ENCODE measurements at places on chromosomes 7 and 10.

- no peak for DNase-seq
Observed at GRCh38 chr10:63712717-63713115, 191.5 kb downstream of the REEP3 start.

DNA sequence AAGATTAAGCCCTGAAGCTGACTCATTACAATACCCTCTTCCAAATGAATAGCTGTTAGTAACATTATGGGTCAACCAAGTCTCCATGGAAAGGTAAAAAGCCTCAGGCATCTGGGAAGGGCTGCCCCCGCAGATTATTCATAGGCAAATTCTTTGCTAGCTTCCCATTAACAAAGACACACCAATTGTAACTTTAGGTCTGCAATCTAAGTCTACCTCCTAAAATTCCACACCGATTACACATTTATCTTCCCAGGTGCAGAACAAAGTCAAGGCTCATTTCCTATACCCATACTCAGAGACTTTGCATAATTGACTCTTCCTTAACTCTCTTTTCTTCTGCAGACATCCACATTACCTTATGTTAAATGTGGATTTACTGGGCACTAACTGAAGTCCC lies 826.3 kb upstream of the MBL2 start:
- DNase-seq: peak; percentile 13

GRCh38 chr10:112946649-112947048 lies 3.4 kb upstream of the TCF7L2 start:
- DNase-seq: no peak

GRCh38 chr7:51311166-51311565 lies 5.4 kb downstream of the COBL start:
- no peak for DNase-seq

- no peak for DNase-seq
Observed at GRCh38 chr10:49309691-49310411, 10.9 kb downstream of the C10orf71 start.

GRCh38 chr7:17233603-17234002 lies 64.8 kb upstream of the AHR start:
- DNase-seq: no peak

GRCh38 chr10:43820663-43821062 lies 172.0 kb upstream of the ZNF32 start:
- DNase-seq: peak; percentile 34

DNA sequence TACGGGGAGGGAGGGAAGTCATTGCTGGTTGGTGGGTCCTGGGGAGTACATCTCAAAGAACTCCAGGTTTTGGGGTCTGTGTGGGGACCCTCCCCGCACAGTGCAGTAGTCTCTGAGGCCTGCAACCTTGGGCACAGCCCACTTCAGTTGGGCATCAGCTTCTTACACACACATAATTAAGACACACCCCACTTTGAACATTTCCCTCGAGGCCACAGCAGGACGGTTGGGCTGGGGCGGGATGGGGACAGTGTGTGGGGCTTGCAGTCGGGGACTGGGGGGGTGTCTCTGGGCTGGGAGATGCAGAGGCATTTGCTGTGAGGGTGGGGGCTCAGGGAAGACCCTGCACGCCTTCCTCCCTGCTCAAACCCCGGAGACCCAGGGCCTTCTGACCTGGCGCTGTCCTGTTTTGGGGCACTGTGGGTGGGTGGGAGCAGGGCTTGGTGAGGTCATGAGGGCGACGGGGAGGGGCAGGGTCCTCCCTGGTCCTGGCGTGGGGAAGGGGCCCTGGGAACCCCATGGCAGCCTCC lies 1.3 kb downstream of the LFNG start:
- no peak for DNase-seq

- DNase-seq: no peak
Observed at GRCh38 chr10:6217611-6218010, 14.9 kb downstream of the PFKFB3 start.

GRCh38 chr7:111265394-111265793 lies 174.5 kb downstream of the LRRN3 start:
- no peak for DNase-seq

DNA sequence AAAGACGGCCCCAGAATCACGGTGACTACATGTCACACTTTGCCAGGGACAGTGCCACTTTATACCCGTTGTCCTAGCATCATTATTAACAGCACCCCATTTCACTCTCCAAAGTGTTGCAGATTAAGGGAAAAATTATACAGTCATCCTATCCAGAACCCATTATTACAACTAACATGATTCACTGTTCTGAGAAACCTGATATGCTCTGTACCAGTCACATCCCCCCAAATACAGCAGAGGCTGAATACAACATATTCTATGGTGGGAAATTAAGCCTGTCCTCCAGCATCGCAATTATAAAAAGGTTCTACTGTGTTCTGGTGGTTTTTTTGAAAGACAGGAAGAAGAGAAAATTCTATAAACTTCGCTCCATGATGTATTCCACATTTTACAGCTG lies 162.1 kb downstream of the JAZF1 start:
- DNase-seq: no peak

- DNase-seq: peak; percentile 67
Observed at GRCh38 chr7:4189131-4189570, 492.9 kb upstream of the FOXK1 start.

DNA sequence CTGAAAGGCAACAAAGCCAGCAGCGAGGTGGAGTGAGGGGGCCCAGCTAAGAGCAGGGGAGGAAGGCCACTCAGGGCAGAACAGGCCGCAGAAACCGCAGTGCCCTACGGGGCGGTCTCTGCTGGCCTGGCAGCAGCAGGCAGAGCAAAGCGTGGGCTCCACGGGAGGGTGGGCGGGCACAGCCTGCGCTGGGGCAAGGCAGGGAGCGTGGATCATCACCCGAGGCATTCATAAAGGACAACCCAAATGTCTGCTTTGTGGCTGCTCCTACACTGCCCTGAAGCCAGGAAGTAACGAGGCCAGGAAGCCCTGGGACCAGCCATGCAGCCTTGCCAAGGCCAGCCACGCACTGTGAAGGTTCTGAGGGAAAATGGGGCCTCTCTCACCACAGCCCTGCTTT lies 127.5 kb downstream of the MAD1L1 start:
- no peak for DNase-seq

GRCh38 chr10:78961760-78962159 lies 107.0 kb upstream of the ZMIZ1 start:
- DNase-seq: no peak

DNA sequence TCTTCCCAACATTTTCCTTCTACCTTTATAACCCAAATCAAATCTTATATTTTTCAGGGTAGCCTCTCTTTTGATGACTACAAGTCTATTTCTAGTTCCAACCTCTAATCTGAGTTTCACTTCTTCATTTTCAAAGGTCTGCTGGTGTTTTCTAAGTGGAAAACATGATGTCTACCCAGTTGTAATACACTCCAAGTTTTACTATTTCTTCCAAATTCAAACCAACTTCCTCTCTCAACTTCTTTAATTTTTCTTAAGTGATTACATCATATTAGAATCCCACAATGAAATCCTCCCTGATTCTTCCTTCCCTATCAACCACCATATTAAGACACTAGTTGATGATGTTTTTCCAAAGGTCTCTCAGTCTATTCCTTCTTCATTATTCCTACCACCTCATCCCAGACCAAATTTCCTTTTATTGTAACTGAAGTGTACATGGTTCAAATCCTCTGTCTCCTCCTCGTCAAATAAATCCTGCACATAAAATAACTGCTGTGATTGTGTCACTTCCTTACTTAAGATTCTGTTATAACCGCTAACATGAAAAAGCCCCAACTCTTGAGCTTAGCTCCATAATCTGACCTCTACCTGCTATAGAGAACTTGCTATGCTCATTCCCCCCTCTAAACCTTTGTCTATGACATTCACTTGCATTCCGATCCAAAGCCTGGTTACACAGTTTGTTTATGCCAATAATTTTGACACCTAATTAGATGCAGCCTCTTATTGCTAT lies 12.7 kb downstream of the TAS2R38 start:
- DNase-seq: no peak

GRCh38 chr10:51821745-51822144 lies 122.3 kb upstream of the CSTF2T start:
- DNase-seq: no peak

GRCh38 chr10:78349165-78349516 lies 315.5 kb downstream of the RPS24 start:
- DNase-seq: no peak

- peak; percentile 36 for DNase-seq
Observed at GRCh38 chr7:155644971-155645509, 579 bp downstream of the RBM33 start.

DNA sequence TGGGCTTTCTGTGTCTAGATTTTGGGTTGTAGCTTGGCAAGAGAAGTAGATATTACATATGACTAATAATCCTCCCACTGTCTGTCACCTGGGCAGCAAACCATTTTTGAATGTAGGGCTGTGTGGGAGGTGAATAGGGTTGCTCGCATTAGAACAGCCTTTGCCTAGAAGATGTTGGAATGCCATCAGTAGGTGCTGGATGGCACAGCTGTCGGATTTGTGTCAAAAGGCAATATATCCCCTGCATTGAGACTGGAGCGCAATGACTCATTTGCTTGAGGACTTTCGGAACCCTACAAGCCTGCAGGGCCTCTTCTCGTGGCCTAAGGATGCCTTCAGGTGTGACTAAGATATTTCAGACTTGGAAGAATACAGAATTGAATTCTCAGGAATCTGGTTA lies 323.8 kb downstream of the GPR158 start:
- DNase-seq: no peak

- no peak for DNase-seq
Observed at GRCh38 chr7:154918266-154918665, 84.7 kb downstream of the PAXIP1 start.

GRCh38 chr10:30639946-30640786 lies 10.6 kb upstream of the LYZL2 start:
- DNase-seq: no peak

- DNase-seq: no peak
Observed at GRCh38 chr10:36591436-36591835, 534.0 kb upstream of the ANKRD30A start.

GRCh38 chr10:65292551-65292950 lies 1633.3 kb upstream of the LRRTM3 start:
- no peak for DNase-seq

- no peak for DNase-seq
Observed at GRCh38 chr7:138756591-138757242, 41.1 kb upstream of the TMEM213 start.

DNA sequence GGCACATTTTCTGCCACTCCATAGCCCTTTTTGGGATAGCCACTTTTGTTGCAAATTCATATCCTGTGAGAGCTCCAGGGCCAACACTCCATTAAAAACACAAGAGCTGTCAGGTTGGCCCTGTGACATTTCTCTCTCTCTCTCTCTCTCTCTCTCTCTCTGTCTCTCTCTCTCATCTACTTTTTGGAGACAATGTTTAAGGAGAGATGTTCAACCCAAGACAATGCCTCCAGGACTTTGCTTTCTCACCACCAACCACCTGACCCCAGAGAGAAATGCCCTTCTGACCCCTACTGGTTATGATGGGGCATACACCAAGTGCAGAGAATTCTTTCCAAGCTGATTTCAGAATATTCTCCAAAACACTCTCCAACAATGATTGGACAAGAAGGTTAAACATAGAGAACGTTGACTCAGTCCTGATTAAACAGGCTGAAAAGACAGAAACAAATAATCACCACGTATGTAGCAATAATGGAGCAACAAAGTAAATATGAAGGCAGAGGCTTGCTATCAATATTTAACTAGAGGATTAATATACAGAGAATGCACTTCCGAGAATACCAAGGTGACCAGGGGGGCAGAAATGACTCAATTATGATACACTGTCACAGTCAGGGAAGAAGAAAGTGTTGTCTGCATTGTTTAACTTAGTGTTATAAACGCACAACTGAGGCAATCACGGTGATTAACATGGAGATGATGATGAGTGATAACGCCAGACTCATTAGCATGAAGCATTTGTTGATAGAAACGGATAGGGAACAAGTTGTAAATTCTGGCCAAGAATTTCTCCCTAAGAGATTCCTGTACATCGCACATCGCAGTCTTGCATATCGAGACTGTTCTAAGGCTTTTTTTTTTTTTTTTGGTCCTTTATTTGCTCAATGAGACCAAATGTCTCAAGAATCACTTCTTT lies 178.5 kb downstream of the NRP1 start:
- peak; percentile 21 for DNase-seq

All from NCI-H526 (cell line).